ENCODE measurements at places on chromosomes 3 and 15. TPM values are rescaled to one million over a fixed set of nuclear protein-coding genes. Genes with fewer than 3 reads are reported as not detected.

TSC22D2 gene
- 18.7 TPM for total RNA-seq

ALDH1L1 gene
- total RNA-seq: 0.60 TPM

PLSCR4 gene
- total RNA-seq: 0.71 TPM

DOCK3 gene
- total RNA-seq: 11.1 TPM

FBXL2 gene
- total RNA-seq: 18.2 TPM

GOLGA8O gene
- not detected for total RNA-seq

PIGZ gene
- total RNA-seq: not detected

MBD4 gene
- 46.3 TPM for total RNA-seq

ONECUT1 gene
- total RNA-seq: 1.5 TPM

SLC28A1 gene
- total RNA-seq: not detected

PLSCR1 gene
- 16.8 TPM for total RNA-seq

CPN2 gene
- not detected for total RNA-seq

TM6SF1 gene
- total RNA-seq: not detected

RARB gene
- 1.4 TPM for total RNA-seq

ISLR2 gene
- not detected for total RNA-seq

PPP2R3A gene
- total RNA-seq: 24.1 TPM

All from neural progenitor cell (in vitro differentiated cells).